ENCODE measurements at places on chromosomes 4 and X.

GRCh38 chrX:118325453-118325852, 20.5 kb upstream of the WDR44 start:
- no peak for DNase-seq

DNA sequence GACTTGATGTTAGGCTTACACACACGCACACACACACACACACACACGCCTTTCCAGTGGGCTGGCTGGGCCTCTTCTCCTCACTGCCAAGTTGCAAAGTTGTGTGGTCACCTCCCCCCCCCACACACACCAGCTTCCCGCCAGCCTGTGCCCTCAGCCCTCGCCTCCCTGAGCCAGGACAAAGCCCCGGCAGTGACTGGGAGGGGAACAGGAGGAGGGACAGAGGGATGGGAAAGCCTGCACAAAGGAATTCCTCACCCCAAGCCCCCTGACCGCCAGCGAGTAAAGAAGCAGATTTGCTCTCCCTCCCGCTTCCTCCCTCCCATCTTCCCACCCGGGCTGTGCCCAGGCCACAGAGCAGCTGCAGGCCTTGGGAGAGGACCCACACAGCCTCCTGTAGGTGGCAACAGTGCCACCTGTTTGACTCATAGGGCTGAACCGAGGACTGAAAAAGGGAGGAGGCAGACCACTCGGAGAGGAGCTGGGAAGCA, at the start of gene GDPD2:
Gene GDPD2, plus strand, starts transcription at position 464 of the 491 bp plus-strand sequence. CDS start 1,671 bp downstream, outside the sequence.
- DNase-seq: no peak

DNA sequence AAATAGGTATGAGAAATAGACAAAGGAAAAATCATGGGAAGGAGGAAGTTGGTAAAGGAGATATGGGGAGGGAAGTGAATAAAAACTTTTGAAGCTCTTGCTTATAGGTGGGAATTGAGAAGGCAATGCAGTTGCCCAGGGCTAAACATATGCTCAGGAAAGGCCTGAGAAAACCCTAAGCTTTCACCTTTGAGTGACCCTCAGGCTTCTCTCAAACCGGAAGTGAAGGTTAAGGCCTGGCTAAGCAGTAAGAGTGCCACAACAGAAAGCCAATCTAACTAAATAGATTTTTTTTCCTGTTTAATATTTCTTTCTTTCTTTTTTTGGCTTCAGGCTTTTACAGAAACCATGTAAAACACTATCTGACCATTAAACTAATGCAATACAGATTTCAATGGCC, 69.5 kb upstream of the GABRA3 start:
- no peak for DNase-seq

- DNase-seq: no peak
These were observed 600.6 kb downstream of the ANKRD50 start for GRCh38 chr4:124111922-124112321.

DNA sequence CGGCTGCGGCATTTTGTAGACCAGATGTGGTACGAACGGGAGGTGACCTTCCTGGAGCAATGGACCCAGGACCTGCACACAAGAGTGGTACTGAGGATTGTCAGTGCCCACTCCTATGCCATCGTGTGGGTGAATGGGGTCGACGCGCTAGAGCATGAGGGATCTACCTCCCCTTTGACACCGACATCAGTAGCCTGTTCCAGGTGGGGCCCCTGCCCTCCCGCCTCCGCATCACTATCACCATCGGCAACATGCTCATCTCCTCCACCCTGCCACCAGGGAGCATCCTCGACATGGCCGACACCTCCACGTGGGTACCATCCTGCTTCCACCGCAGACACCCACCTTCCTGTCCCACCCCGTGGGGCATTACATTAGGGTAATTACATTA, 46.2 kb downstream of the SMARCA5 start:
- DNase-seq: peak; percentile 43

Measured in activated T-cell treated with anti-CD3 and anti-CD28 coated beads for 4 hours (primary cell).